NCI-H1417 (cell line): ENCODE measurements at places on chromosomes 2 and 18.
A peak's percentile ranks its signal among the peaks of the same experiment; 100 is the strongest.

GRCh38 chr2:80403081-80403480 is 98.5 kb upstream of the LRRTM1 start:
- no peak for DNase-seq

DNA sequence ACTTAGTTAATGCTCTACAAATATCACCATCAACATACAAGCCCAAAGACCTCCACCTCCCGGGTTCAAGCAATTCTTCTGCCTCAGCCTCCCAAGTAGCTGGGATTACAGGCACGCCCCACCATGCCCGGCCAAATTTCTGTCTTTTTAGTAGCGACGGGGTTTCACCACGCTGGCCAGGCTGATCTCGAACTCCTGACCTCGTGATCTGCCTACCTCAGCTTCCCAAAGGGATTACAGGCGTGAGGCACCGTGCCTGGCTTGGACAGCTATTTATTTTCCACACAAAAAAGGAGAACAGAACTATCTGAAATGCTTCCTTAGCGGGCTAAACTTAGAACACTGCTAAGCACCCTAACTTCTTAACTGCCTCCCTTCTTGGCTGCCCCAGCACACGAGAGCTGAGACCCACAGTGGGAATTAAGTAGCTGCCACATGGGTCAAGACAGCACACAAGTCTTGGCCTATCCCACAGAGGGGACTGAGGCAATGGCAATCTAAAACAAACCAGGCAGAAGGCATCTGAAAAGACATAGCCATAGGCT is 24.8 kb downstream of the CYTIP start:
- no peak for DNase-seq

GRCh38 chr2:74911061-74911460 is 47.4 kb upstream of the POLE4 start:
- DNase-seq = no peak

DNA sequence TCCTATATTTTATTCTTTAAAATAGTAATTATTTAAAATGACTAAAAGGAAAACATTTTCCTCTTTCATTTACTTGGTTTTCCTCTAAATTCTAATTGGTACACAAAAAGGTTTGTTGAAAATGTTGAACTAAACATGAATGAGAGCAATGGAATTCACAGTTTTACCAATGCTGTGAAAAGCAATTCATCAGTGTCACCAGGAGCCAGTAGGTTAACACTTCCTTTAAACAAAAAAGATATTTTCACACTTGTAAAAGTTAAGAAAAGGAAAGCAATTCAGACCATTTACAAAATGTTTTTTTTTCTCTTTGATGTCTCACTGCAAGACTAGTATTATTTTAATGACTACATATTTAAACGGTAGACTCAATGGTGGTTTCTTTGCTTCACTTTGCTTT is 341.6 kb downstream of the RIT2 start:
- DNase-seq = no peak

DNA sequence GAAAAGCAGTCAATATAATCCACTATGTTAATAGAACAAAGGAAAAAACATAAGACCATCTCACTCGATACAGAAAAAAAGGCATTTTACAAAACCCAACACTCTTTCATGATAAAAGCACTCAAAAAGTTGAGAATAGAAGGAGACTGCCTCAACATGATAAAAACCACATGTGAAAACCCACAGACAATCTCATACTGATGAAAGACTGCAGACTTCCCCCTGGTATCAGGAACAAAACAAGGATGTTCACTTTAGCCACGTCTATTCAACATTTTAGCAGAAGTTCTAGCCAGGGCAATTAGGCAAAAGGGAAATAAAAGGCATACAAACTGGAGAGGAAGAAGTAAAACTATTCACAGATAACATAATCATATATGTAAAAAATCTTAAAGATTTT is 285.9 kb downstream of the EIPR1 start:
- DNase-seq = no peak

DNA sequence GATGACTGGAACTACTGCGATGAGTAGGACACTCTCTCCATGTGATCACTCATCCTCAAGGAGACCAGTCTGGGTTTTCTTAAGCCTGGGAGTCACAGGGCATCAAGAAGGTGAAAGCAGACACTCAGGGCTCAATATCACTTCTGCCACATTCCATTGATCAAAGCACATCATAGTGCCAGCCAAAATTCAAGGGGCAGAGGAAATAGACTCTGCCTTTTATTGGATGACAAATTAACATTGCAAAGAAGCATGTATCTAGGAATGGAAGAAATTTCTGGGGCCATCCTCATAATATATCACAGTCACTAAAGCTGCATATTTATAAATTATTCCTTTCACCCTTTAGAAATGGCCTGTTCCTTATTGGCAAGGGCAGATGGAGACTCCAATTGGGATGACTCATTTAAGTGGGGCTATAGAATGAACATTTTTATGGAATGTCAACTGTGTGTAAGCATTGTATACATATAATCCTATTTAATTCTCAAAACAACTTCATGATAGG is 114.8 kb upstream of the CDC42EP3 start:
- no peak for DNase-seq

- DNase-seq = peak; percentile 67
These were observed 54.6 kb upstream of the DSC1 start for GRCh38 chr18:31217038-31217849.

- DNase-seq = no peak
These were observed 83.3 kb upstream of the EPAS1 start for GRCh38 chr2:46213906-46214305.

DNA sequence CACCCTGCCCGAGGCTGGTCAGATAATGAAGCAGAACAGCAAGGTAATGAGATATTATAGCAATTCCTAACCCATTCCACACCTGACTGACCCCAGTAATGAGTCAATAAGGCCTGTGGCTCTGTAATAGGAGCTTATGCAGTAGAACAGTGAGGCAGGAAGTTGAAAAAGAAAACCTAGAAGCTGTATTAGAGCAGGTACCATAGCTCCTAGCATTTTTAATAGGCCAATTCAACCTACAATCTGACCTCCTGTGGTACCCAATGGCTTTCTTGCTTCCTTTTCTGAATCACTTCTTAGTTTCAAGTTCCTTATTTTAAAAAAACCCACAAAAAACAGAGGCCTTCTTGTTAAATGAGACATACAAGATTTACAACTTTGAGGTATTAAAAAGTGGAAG is 43.6 kb upstream of the MAP2 start:
- DNase-seq = peak; percentile 47

DNA sequence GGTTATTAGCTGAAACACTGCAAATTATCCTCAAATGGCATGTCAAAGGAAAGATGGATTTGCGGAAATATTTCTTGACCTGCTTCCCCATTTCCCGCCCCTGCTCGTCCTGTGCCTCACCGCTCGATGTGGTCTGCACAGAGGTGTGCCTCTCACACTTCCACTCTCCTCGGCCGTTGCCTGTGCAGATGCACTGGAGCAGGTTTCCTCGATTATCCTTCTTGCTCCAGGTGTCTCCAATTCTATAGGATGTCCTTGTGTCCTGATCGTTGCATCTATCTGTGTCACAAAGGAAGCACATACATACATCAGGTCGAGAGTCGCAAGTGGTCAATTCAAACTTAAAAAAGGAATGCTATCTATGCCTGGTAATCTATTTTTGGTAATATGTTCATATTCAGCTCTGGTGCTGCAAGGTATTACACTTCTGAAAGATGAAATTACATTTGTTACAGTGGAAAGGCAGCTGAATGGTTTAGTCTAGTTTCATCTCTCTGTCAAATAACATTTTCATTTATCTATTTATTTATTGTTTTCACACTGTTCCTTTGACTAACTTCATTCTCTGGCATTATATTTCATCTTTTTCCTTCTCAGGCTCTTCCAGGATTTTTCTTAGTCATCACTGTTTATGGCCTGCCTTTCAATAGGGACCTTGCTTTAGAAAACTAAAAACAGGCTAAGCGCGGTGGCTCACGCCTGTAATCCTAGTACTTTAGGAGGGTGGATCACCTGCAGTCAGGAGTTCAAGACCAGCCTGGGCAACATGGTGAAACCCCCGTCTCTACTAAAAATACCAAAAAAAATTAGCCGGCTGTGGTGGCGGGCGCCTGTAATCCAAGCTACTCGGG is 7.6 kb downstream of the FN1 start:
- DNase-seq = no peak

- no peak for DNase-seq
These were observed 169.7 kb upstream of the NOSTRIN start for GRCh38 chr2:168632709-168633121.

DNA sequence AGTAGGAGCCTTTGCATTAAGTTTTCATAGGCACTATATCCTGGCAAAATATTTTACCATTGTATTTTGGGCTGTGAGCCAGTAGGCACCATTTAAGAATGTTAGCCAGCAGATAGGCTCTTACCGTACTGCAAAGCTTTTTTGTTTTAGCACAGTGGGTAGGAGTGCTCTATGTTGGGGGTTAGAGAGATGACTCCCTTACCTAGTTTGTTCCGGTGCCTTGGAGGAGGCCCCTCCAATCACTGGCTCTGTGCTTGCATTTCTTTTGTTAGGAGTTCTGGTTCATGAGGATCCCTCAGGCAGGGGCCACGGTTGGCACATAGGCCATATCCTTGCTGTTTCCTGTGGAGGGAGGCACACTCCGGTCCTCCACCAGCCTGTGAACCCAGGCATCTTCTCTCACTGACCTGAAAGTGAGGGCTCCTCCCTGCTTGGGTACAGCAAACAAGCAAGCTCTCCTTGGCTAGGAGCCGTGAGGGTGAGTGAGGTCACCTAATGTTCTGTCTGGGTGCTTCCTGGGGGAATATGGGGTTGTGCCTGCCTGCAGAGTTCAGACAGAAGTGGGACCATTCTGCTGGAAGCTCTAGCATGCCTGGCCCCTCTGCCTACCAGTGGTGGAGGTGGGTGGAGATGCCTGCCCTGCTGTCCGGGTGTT is 29.8 kb downstream of the LTBP1 start:
- no peak for DNase-seq

- no peak for DNase-seq
These were observed 557.9 kb downstream of the CCDC85A start for GRCh38 chr2:56741601-56742102.

GRCh38 chr2:79004680-79005079 is 20.8 kb upstream of the REG3G start:
- DNase-seq = no peak

- DNase-seq = no peak
These were observed 75.2 kb upstream of the RMDN2 start for GRCh38 chr2:37849911-37850310.

DNA sequence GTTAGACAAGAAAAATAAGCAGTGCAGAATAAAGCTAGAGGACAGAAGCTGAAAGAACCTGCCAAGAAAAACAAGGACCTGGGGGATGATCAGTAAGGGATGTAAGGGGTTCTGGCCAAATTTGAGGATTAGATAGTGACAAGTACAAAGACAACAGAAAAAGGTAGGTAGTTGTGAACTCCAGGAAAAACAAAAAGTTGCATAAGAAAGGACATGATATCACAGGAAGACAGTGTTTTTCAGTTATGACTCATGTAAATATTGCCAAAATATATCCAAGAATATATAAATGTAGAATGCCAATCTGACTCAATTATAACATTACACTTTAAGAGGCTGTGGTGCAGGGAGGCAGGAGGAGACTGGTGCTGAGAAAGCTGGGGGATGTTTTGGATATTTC is 209.8 kb upstream of the SH3BP4 start:
- no peak for DNase-seq

- no peak for DNase-seq
These were observed 18.6 kb downstream of the GLI2 start for GRCh38 chr2:120754067-120754960.

DNA sequence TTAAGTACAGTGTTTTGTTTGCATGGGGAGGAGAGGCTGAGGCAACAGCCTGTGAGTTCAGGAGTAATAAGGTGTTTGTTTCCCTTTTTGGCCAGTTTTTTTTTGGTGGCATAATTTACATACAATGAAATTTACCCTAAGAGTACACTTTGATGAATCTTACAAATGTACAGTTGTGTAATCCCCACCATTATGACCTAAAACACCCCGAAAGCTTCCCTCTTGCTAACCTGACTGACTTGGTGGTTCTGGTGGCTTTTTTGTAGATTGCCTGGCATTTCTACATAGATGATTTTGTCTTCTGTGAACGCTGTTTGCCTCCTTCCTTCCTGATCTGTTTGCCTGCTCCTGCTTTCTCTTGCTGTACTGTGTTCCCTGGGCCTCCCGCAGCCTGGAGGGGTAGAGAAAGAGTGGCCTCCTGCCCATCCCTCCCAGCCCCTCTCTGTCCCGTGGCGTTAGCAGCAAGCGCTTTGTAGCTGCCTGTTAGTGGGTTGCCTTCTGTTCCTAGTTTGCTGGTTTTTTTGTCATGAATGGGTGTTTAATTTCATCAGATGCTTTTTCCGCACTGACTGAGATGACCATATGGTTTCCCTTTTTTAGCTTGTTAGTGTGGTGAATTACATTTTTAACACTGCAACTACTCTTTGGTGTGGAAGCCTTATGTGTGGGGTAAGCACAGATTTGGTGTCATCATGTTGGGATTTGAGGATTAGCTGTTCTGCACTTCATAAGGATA is 32.1 kb downstream of the ASAP2 start:
- DNase-seq = no peak

DNA sequence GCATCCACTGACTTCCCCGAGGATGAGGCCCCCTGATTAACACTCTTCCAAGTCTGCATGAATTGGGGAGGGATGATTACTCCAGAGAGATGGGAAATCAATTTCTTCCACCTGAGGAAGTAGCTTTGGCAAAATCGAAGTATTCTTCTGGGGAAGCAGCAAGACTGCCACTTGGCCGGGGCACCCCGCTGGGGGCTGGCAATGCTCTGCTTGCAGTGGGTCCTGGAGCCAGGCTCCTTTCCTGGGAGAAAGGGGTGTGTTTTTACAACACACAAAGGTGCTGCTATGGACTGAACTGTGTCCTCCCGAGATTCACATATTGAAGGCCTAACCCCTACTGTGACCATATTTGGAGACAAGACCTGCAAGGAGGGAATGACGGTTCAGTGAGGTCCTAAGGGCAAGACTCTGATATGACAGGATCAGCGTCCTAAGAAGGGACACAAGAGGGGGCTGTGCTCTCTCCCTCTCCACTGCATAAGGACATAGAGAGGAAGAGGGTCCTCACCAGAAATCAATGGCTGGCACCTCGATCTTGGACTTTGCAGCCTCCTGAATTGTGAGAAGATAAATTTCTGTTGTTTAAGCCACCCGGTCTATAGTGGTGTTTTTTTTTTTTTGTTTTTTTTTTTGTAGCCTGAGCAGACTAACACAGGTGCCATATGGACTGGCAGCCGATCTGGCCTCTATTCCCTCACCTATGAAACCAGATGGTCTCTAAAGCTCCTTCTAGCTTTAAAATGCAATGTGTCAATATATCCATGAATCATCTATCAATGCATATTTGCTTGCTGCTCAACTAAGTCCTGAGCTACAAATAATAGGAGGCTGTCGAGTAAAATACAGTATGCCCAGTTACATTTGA is 3.6 kb upstream of the SMARCAL1 start:
- no peak for DNase-seq

DNA sequence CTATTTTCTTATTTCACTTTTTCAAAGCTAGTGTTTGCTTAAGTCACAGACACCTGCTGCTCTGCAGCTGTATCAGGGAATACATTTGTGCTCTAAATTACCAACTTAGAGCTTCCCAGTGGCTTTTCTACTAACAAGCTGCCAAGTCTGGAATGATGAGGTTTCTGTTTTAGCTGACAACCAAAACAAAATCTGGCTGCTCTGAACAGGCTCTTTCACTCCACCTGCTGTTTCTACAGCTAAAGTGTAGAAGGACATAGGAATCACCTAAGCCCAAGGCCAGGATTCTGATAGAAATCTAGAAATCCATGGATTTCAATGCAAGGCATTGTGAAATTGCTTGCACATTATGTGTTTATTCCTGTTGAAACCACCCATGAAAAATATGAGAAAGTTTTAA is 201.2 kb downstream of the SUCLG1 start:
- DNase-seq = no peak
